Midbrain (tissue), 1 donor: ENCODE measurements at places on chromosomes 4 and X.

DNA sequence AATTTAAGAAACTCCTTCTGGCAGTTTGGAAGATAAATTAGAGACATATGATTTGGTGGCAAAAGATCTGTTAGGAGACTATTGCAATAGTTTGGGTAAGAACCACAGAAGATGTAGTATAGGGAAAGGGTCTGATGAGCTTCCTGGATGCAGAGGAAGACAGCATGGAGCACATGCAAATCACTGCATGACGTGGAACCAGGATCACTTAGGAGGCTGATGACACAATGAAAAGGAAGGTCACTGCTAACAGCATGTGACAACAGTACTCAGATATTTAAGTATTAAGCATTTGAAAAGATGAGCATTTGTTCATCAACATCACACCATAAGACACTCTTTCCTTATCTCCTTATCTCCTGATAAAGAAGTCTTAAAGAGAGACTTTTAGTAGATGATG lies 167.8 kb upstream of the LDB2 start:
- no peak for DNase-seq

GRCh38 chr4:102640669-102641068 lies 120.1 kb downstream of the MANBA start:
- no peak for DNase-seq

DNA sequence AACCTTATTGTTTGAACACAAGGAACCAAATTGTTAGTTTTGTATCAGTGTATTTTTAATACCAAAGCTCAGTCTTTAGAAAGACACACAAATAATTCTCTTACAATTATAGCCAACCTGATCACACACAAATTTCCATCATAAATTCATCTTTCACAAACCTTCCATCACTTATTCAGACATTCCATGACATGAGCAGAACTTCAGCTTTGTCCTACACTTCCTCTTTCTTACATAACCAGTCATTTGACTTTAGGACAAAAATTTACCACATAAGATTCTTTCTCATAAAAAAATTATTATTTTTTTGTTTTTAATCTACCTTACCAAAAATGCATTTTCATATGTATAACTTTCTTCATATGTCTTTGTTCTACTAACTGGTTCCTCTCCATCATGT lies 312.2 kb downstream of the GALNTL6 start:
- DNase-seq, result no peak

DNA sequence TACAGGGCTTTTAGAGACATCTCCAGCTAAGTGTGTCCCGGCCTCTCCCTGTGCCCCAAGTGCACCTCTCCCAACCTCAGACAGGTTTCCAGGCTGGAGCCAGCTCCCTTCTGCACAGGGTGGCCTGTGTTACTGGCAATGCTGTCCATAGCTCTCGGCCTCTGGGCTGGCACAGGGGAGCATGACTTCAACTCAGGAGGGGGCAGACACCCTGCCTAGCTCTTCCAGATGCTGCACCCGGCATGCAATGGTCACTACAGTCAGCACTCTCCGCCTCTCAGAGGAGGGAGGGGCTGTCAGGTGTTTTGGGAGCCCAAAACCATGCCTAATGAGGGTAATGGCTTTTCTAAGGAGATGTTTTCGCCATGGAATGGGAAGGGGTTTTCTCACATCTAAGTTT lies 2.4 kb upstream of the IRAK1 start:
- no peak for DNase-seq

DNA sequence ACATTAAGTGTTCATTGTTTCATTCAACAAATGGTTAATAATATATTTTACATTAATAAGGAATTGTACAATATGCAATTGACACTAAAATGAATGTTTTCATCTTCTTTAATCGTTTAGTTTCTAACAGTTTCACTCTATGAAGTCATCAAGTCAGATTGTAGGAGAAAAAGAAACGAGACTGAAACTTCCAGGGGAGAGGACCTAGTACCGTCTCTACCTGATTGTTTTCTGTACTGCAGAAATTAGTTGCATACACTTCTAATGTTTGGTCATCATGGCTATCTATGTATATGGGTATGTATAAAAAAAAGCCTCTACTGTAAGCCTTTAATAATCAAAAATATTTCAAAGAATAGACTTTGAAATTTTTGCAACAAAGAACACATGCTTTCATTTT lies 1350.9 kb downstream of the ARAP2 start:
- DNase-seq, result no peak

GRCh38 chr4:98653890-98654867 lies 4.2 kb downstream of the TSPAN5 start:
- DNase-seq, result no peak

DNA sequence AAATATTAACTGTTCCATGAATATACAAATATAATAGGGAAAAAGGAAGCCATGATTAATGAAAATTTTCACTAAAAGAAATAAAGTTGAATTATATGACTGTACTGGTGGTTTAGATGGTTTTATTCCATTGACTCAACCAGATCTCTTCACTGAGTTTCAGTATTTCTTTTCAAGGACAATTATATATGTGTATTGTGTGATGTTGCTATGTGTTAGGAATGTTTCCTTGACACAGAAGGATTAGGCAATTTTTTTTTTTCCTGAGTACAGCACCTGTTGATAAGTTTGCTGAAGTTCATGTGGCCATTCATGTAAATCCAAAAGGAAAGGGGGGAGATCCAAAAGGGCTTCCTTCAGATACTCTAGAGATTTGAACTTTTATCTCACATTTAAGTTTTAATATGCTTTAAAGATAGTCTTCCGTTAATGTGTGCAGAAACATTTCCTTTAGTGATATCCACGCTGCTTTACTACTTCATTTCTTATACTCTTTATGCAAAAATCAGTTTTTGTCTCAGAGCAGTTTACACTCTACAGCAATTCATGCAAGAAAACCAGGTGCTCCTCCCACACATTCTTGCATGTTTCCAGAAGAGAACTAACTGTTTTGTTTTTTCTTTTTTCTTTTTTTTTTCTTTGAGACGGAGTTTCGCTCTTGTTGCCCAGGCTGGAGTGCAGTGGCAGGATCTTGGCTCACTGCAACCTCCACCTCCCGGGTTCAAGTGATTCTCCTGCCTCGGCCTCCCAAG lies 249.1 kb downstream of the RPA4 start:
- DNase-seq, result no peak

GRCh38 chr4:170025523-170026252 lies 507 bp downstream of the MFAP3L start:
- DNase-seq, result peak; percentile 65

DNA sequence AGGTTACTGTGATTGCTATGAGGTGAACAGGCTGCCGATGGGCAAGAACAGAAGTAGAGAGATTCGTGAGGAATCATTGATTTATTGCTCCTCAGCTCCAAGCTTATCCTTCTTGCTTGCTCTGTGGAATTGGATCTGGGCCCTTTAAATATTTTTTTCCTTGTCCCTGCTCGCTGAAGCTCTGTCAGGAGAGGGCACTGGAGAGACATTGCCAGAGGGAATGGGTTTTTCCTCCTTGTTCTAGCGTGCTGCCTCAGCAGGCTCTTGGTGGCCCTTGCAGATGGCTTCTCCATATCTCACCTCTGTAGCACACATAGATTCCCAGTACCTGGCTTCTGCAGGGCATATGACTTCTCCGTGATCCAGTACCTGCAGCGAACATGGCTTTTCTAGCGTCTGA lies 67.4 kb downstream of the CNGA2 start:
- no peak for DNase-seq

GRCh38 chrX:133783274-133783673 lies 202.1 kb downstream of the GPC3 start:
- no peak for DNase-seq

GRCh38 chr4:55358668-55359067 lies 12.6 kb downstream of the SRD5A3 start:
- DNase-seq, result no peak
